GM19239 (cell line): ENCODE measurements at places on chromosomes 4 and X.

DNA sequence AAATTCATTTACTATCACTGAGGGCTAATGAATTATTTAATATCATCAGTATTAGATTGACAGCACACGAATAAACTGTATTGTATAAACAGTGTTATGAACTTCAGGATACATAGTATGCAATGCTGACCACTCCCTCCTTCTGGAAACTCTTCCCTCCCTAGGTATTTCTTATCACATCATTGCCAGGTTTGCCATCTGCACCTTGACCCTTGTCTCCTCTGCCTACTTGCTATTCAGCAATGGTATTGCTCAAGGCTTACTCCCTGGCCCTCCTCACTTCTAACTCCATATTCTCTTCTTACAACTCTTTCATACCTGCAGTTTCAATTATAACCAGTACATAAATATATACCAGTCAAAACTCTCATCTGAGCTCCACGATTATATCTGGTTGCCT lies 38.9 kb downstream of the ATP8A1 start:
- no peak for DNase-seq

- DNase-seq = no peak
These were observed 18.1 kb upstream of the TRIM2 start for GRCh38 chr4:153186046-153186728.

GRCh38 chrX:22193851-22194659 lies 78.7 kb upstream of the CBLL2 start:
- no peak for DNase-seq

DNA sequence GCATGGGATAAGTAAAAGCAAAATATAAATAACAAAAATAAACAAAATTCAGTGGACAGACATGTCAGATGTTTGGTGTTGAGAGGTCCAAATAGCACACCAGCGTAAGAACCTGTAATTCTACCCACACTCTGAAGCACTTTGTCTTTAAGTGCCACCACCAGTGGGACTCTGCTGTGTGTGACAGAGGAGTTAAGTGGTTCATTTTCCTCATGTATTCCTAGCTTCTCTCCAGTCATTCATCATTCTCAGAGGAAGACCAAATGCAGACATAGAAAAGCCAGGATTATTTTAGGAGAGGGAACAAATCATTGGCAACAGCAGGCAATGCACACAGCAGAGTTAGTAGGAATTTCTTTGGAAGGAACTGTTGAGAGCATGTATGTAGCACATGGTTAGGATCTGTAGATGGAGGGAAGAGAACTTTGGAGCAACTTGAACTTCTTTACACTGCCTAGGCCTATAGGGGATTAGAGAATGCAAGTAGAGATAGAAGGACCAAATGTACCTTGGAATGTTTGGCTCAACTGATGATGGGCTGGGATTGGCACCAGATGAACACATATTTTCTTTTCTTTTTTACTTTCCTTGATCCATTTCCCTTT lies 43.0 kb upstream of the ARHGAP24 start:
- DNase-seq = no peak

- no peak for DNase-seq
These were observed 531 bp downstream of the RUFY3 start for GRCh38 chr4:70722199-70722791.
